Activated T-helper 9 cell treated with anti-CD3 and anti-CD28 coated beads, Interleukin-2, amount 50 U/mL, for 16 hours (primary cell): ENCODE measurements at places on chromosomes 1 and 21.

- DNase-seq = no peak
Measured at GRCh38 chr1:116104667-116105066, 6.5 kb upstream of the MAB21L3 start.

DNA sequence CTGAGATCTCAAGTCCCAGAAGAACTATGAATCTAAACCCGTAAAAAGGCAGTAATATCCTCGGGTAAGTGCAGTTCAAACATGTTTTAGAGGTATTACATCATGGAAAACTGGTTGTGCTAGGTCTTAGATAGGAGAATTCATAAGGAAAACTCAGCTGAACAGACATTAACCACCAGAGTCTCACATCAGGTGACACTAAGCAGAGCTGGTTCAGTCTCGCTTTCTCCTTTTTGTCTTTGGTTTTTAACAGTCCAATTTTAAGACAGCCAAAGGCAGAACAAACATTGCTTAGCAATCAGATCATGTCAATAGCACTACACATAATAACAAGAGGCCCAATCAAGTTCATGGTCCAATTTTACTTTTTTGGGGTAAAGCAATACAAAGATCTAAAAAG, 63.1 kb upstream of the MUTYH start:
- no peak for DNase-seq

GRCh38 chr1:153465811-153466636, 5.6 kb upstream of the S100A7 start:
- peak; percentile 43 for DNase-seq

GRCh38 chr21:38793926-38794713, 11.6 kb upstream of the ETS2 start:
- DNase-seq = no peak

- DNase-seq = no peak
Measured at GRCh38 chr1:27513528-27513927, 23.6 kb upstream of the WASF2 start.

GRCh38 chr1:172450524-172450885, 6.6 kb upstream of the PIGC start:
- no peak for DNase-seq

GRCh38 chr1:113380075-113380474, 10.2 kb upstream of the MAGI3 start:
- DNase-seq = no peak

DNA sequence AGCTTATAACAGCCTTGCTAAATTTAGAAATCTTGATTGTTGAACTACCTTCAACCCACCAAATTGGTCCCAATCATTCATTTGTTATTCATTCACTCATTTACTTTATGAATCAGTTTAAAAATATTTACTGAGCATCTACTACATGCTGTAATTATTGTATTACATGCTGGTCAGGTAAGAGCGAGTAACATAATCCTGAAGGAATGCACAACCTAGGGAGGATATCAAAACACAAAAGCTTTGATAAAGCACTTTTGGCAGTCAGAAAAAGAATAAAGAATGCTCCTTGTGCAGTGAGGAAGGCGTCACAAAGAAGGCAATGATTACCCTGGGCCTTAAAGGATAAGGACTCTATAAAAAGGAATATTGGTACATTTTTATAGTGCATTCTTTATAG, 518.9 kb upstream of the NR5A2 start:
- no peak for DNase-seq

DNA sequence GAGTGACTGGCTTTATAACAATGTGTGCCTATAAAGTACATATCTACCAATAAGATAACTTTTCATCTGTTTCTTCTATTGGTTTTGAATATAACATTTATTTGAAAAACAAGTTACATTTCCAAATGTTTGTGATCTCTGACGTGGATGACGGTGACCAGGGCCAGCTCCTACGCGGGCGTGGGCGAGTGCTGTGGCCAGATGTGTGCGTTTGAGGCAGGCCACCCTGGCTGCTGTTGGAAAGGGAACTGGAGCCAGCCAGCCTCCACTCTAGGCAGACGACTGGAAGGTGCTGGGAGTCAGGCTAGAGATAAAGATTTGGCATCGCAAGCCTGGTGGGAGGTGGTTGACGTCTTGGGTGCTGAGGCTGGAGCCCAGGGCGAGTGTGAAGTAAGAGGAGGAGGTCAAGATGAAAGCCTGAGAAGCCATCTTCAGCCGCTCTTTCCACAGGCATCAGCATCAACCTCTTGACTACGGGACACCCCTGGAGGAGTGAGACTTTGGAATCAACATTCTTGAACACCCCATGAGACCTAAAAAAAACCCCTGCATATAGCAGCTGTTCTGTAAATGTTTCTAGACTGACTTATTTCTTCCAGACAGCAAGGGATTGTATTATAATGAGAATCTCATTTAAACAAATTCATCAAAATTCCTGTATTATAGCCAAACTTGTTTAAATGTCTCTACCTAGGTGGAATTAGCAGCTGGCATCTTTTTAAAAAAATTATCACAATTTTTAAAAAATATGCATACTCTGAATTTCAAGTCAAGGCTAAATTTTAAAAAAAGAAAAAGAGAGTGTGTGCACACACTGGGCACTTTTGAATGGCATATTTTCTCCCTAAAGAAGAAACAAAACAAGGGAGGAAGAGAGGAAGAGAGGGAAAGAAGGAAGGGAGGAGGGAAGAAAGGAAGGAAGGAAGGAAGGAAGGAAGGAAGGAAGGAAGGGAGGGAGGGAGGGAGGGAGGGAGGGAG, 112.5 kb upstream of the SLC44A3 start:
- no peak for DNase-seq

- peak; percentile 46 for DNase-seq
Measured at GRCh38 chr1:152189657-152190442, 30.8 kb upstream of the RPTN start.

GRCh38 chr1:151065089-151065645, 5.0 kb downstream of the MLLT11 start:
- no peak for DNase-seq

DNA sequence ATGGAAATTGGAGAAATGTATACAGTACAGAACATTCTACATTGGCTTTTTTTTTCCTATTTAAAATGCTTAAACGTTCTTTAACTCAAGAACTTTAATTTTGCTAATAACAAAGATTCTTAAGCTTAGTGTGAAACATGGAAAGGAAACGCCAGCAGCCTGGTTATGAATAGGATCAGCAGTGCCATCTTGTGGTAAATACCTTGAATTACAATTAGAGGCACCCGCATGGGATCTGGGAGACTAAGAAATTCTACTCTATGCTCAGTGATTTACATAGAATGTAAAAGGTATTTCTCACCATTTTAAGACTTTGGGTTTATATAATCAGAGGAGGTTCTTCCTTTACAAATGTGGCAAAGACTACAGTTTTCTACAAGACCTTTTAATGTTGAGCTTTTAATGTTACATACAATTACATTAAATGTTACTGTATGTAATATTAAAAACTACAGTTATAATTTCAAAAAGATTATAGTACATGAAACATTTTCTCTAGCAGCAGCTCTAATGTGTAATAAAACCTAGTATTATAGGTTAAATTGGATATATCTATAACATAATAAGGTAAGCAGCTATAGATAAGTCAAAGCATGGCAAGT, 32.1 kb upstream of the APOBEC4 start:
- no peak for DNase-seq

GRCh38 chr1:171210355-171210754, 25.3 kb downstream of the FMO2 start:
- no peak for DNase-seq

DNA sequence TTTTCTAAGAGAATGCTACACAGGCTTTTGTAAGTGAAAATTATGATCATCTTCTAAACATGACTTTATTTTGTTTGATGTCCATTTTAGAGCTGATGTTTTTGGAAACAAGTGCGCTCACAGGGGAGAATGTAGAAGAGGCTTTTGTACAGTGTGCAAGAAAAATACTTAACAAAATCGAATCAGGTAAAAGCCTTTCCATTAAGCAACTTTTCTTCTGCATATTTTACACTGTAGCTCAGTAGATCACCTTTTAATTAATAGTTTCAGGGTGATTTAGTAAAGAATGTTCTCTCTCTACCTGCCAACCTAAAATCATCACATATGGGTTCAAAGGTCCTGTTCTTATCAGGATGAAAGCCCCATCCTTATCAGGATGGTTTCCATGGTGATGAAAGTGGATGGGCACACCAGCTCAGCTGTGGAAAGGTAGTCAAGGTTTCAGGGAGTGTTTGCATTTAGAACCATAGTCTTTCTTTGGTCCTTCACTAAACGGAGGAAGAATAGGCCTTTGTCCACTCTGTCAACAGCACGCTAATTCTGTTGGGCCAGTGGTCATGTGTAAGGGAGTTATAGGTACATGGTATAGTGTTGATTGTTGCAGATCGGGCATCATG, 28.1 kb downstream of the RAB4A start:
- DNase-seq = no peak

- DNase-seq = no peak
Measured at GRCh38 chr1:8797216-8797615, 20.2 kb downstream of the RERE start.

DNA sequence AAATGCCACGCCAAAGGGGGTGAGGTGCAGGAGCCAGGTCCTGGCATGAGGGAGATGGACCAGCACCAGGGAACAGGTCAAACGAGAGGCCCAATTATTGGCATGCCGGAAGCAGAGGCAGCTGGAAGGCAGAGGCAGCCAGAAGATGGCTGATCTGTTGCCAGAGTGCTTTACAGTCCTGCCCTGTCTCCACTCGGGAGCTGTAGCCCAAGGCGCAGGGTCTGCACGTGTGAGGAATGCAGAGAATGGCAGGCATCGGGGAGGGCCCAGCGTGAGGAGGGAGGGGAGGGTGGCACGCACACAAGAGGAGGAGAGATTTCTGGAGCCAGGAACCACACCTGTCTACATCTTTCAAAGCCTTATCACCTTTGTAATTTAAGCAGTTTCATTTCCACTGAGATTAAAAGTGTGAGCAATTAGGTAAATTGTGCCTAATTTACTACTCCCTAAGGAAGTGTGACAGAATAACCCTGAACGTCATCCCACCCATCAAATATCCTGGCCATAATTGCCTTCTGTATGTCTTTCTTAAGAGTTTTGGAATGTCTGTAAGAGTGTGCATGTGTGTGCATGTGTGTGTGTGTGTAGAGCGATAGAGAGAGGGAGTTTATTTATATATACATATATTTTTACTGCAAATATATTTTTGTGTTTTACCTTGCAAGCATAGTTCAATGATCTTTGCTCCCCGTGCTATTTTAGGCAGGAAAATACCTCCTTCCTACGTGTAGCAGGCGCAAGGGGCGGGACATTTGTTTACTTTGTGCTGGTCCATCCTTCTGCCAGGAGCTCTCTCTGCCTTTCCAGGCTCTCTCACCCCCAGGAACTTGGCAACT, 125.5 kb upstream of the SERBP1 start:
- no peak for DNase-seq

GRCh38 chr1:92934395-92935378, 26.6 kb downstream of the DIPK1A start:
- no peak for DNase-seq

DNA sequence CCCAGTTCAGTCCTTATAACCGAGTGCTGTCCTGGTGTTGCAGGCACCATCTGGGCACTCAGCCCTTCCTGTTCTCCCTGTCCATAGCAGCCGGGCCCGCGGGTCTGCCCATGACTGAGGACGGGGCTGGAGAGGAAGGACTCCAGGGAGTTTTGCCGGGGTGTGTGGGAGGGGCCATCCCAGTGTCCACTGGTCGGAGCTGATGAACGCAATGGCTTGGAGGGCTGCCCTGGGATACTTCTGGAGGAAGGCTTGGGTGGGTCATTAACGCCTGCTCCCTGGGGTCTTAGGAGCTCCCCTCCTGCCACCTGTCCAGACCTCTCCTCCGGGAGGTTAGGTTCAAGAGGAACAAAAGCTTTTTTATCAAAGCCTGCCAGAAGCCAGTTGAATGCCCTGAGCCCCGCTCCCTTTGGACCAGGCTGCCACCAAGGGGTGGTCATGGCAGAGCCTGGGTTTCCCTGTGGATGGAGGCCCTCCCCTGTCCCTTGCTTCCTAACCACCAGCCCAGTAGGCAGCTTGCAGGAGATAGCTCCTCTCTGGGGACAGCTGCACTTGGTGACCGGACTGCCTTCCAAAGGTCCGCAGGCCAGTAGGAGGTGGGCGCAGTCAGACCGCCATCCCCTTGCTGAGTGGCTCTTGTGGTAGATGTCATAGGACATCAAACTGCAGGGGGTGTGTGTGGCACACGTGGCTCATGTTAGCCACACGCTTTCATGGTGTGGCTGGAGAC, 61.3 kb downstream of the TRIM11 start:
- DNase-seq = no peak

- no peak for DNase-seq
Measured at GRCh38 chr1:214285610-214286440, 4.9 kb downstream of the SMYD2 start.

- no peak for DNase-seq
Measured at GRCh38 chr1:119549719-119550132, 42.7 kb downstream of the HSD3B1 start.

DNA sequence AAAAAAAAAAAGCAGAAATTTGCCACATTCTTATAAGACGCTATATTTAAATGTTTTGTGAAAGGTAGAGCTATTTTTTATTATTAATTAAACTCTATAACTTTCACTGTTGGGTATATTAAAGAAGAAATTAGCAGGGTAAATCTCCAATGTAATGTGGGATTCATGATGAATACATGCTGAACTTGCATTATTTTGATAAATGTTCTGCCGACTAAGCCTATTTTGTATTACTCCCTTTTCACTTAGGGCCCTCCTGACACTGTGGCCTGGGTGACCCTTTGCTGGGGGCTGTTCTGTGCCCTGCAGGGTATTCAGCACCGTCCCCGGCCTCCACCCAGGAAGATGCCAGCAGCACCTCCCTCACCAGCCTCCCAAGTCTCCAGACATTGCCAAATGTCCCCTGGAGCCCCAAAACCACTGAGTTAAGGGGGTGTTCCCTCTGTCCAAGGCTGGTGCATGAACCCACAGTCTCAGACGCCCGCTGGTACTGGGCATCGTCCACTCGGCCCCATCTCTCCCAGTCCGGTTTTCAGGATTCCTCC, 22.5 kb downstream of the RSPH1 start:
- no peak for DNase-seq

DNA sequence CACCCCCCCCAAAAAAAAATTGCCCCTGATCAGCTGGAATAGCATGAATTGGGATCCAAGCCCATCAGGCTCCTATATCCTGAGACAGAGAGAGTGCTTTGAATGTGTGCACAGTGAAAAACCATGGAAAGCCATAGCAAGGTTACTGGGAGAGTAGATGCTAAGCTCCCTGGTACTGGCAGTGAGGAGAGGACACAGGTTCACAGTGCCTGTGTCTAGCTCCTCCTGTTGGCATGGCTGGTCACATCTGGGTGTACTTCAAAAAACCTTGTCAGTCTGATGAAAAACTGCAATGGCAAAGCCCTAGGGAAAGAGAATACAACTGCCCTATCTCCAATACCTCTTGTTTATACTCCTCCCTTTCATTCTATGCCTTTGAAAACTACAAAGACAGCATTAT, 12.9 kb downstream of the COPA start:
- no peak for DNase-seq
